Stimulated activated CD4-positive, alpha-beta T cell treated with anti-CD3 and anti-CD28 coated beads, TNF-alpha, amount 100 ng/mL, for 4 hours (primary cell): ENCODE measurements at places on chromosomes 2 and 18.

GRCh38 chr2:54194761-54195750 lies 61.0 kb downstream of the TSPYL6 start:
- DNase-seq, result no peak

- no peak for DNase-seq
These were observed 526.8 kb downstream of the TDRD15 start for GRCh38 chr2:21650569-21650968.

GRCh38 chr18:34121200-34121721 lies 103.5 kb downstream of the NOL4 start:
- DNase-seq, result no peak

DNA sequence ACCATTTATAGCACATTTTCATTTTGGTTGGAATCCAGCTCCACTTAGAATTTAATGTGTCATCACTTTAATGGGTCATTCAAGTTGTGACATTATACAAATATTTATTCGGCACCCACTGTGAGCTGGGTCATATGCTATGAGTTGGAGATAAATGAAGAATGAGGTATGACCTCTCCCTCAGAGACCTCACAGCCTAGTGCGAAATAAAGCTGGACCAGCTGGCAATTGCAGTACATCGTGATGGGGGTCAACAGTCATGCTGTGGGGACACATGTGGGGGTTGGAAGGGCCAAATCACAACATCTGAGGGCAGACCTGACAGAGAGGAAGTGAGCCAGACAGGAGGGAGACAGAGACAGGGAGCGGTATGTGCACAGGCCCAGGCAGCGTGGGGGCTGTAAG lies 175.4 kb downstream of the MAIP1 start:
- DNase-seq, result no peak

GRCh38 chr18:5892823-5893431 lies 2.4 kb downstream of the TMEM200C start:
- no peak for DNase-seq

DNA sequence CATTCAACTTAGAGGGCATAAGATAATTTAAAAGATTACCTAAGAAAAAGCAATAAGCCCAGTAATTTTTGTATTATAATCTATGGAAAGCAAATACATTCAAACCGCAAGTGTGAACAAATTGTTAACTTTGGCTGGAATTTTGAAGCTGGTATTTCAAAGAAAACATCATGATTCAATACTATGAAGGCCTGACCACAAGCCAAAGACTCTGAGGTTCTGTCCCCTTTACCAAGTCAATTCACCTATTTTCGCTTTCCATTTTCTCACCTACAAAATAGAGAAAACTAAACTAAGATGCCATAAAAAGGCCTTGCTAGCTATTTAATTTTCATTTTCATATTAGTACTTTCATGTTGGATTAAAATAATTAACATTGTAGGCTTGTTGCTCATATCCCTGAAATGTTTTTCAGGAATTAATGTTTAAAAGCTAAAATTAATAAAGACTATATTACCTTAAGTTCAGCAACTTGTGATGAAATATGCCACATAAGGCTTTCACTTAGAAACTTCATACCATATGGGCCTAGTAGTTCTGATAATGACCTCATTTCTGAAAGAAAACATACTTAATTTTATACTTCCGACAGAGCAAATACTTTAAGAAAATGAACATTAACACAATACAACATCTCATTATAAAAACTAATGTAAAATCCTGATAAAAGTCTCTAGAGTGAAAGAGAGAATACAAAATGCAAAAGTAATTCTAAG lies 85.7 kb upstream of the FRZB start:
- DNase-seq, result no peak

- no peak for DNase-seq
These were observed 193.5 kb upstream of the ALKAL2 start for GRCh38 chr2:481388-481787.

DNA sequence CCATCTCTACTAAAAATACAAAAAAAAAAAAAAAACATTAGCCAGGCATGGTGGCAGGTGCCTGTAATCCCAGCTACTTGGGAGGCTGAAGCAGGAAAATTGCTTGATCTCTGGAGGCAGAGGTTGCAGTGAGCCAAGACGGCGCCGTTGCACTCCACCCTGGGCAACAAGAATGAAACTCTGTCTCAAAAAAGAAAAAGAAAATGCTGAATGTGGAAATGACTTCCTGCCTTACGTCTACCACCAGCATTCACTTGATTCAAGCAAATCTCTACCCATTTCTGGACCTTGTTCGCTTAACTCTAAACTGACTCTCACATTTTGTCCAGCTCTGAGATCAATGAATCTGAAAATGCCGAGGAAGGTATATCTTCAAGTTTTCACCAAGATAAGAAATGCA lies 825.3 kb downstream of the TRIB2 start:
- no peak for DNase-seq

GRCh38 chr2:164780611-164781178 lies 60.9 kb downstream of the COBLL1 start:
- DNase-seq, result no peak

- DNase-seq, result no peak
These were observed 116.8 kb downstream of the IKZF2 start for GRCh38 chr2:213034585-213034984.

DNA sequence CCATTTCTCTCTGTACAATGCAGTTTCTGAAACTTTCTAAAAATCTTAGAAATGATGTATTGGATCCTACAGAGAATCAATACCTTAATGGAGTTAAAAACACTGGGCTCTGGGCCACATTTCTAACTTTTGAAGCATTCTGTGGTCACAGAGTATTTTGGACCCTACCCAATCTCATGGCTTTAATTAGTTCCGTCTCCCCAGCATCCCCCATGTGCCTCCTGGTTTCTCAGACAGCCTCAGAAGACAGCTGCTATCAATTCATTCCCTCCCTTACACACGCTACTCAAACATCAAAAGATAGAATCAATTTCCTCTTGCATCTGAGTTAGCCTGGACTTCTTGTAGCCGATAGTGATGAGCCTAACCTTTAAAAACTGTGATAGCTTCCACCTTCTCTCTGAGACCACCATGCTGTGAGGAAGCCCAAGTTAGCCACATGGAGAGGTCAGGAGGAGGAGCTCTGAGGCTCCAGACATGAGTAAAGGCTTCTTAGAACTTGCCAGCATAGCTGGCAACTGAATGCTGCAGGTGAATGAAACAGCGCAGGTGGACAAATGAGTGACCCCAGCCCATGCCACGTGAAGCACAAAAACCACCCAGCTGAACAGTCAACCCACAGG lies 10.4 kb downstream of the ADCY3 start:
- no peak for DNase-seq

DNA sequence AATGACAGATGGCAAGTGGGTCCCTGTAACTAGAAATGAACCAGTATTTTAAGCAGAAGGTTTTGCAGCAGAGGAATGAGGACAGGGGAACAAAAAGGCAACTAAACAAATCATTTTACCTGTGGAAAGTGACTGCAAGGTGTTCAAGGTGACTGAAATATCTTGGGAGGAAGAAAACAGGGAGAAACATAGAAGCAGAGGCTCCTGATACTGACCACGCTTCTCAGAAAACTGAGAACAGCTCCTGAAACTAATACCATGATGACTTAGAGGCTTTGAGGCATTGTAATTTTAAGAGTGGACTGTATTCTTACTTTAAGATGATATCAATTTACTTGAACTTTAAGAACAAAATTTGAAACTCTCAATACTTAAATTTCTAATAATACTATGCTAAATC lies at the start of gene DYTN:
Gene DYTN, minus strand, starts transcription at position 101 of the 400 bp plus-strand sequence. CDS start 117 bp downstream, outside the sequence.
- no peak for DNase-seq

DNA sequence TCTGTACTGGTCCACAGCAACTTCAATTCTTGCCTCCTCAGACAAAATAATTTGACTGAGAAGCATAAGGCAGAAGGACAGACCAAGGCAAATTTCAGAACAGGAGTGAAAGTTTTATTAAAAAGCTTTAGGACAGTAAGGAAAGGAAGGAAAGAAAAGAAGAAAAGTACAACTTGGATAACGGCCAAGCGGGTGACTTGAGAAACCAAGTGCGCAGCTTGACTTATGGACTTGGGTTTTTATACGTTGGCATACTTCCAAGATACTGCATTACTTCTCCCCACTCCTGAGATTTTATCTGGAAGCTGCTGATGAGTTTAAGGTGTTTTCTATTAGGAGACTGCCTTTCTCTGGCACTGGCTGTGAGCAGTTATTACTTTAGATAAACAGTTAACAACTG lies 64.7 kb downstream of the CCDC178 start:
- no peak for DNase-seq

GRCh38 chr2:240637116-240637900 lies 12.0 kb downstream of the GPR35 start:
- no peak for DNase-seq

DNA sequence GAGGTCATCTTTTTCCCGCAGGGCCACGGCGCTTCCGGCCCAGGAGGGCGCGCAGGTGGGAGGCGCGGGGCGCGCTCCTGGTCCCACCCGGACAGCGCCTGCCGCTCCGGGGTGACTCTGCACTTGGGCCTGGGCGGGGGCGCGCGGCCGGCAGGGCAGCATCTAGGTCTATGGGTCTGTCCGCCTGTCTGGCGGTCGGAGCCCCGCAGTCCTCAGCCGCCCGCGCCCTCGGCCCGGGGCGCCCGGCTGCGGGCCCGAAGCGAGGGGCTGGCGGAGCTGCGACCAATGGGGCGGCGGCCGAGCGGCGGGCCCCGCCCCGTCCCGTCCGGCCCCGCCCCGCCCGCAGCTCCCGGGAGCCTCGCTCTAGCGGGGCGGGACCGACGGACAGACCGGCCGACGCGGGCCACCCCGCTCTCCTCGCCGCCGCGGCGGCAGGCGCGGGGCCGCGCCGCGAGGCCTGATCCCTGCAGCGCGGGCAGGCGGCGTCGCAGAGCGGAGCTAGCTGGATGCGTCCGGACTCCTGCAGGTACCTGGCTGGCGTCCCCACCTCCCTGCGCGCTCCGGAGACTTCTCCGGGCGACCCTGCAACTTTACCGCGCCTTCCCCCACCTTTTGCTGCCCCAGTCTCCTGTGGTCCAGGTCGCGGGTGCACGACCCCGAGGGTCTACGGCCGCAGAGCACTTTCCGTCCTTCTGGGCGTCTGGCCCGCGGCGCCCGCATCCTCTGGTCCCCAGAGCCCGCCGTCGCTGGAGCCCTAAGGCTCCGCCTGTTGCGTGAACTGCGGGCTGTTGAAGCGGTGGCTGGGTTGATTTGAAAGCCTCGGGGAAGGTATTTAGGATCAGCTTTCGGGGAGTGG lies at the start of gene KCNS3:
Gene KCNS3, plus strand, starts transcription at position 387 of the 856 bp plus-strand sequence. CDS start 52,342 bp downstream, outside the sequence.
- no peak for DNase-seq

GRCh38 chr18:31101183-31102024 lies 817 bp downstream of the DSC2 start:
- DNase-seq, result no peak

DNA sequence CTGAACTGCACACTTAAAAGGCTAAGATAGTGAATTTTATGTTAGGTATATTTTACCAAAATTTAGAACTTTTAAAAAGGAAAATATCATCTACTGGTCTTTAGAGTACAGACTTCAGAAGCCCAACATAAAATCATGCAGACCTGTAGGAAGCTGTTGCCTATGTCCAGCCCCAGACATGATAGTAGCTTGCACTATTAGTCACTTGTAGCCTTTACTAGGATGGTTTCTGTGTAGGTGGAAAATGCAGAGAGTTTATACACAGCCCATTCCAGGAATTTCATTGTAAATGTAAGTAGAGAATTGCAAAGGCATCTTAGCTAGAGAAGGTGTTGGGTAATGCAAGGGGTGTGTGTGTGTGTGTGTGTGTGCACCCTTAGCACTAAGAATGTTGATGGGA lies 640.2 kb downstream of the RNF144A start:
- no peak for DNase-seq

GRCh38 chr2:241358470-241358869 lies 2.4 kb downstream of the FARP2 start:
- no peak for DNase-seq

DNA sequence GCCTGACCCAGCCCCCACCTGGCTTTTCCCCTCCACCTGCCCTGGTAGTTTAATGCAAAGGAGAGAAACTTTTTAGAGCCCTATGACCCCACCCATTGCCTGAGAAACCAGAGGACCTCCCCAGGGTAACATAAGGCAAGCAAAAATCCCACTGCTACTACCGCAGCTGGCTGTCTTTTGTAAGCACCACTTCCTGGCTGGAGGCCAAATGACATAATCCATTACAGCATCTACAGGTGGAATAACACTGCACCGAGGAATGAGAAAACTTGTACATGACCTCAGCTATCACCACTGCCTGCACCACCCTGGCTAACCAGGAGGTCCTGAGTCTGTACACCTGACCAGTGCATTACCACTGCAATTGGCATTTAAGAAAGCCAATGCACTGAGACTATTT lies 149.6 kb upstream of the GALNT5 start:
- no peak for DNase-seq

DNA sequence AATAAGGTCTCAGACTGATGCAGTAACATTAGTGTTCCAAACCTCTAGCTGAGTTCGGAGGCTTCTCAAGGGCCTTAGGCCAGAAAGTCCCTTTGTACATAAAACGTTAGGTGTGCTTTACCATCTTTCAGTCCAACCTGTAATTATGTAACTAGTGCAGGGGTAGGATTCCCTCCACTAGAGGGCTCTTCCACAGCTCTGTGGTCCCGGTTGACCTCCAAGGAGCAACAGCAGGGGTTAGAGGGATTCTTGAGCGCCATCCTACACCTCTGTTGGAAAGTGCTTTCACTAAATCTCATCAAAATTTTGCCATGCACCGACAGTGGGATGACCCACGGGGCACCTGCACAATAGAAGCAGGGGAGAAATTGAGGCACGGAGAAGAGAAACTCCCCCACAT lies 155.8 kb upstream of the LRP1B start:
- no peak for DNase-seq

- no peak for DNase-seq
These were observed 87.7 kb downstream of the TMEM18 start for GRCh38 chr2:589281-590130.

DNA sequence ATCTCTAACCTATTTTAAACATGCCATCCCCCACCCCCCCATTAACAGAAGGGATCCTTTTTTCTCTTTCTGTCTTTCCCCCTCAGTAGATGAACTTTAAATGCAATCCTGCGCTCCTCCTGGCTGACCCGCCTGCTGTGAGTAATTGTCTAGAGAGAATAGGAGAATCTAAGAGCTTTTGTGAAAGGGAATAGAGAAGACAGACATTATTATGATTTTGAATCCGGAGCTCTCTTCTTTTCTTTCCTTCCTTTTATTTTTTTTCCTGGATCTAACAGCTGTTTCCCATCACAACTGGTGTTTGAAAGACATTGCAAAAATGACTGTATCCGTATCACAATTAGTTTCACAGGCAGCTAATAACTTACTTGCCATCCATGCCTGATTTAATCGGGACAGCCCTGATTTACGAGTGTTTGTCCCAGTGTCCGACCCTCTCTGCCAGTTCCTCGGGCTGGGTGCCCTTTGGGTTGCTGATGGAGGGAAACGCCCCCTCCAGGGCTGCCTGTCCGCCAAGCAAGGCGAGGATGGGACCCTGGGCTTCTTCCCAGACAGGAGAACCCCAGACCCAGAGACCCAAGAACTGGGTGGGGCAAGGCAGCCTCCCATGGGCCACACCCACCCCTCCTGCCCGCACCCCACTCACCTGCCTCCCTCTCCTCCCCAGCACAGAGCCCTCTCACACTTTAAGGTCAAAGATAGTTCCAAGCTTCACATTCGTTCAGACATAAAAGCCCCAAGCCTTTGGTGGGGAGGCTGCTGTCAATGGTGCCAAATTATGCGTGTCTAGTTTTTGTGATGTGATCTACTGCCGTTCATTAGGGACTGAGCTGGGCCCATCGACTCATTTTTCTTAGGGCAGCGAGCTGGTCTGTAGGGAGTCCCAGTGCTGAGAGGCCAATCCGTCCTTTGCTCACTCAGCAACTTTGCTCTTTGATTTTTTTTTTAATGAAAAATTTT lies 231.7 kb downstream of the ZNF516 start:
- no peak for DNase-seq

GRCh38 chr2:60352491-60353405 lies 200.7 kb downstream of the BCL11A start:
- DNase-seq, result no peak

GRCh38 chr2:54658564-54659071 lies 64.8 kb upstream of the EML6 start:
- no peak for DNase-seq
